ENCODE measurements at places on chromosomes 1 and 21. TPM values are rescaled to one million over a fixed set of nuclear protein-coding genes. Genes with fewer than 3 reads are reported as not detected.

Gene HUNK
- total RNA-seq, result 0.29 TPM

- no peak for DNase-seq
- H3K4me3 ChIP-seq, result no peak overlapping the region
- no peaks in the 10 kb centered on the region for H3K36me3 ChIP-seq
- no peaks in the 10 kb centered on the region for H3K4me1 ChIP-seq
Observed at GRCh38 chr21:37060296-37060695, 12.6 kb downstream of the PIGP start.

Gene CTPS1
- total RNA-seq, result 172 TPM

- peaks cover 15% of the 10 kb centered on the region for H3K4me1 ChIP-seq
- H3K27ac ChIP-seq, result no peak overlapping the region
- no peaks in the 10 kb centered on the region for H3K27me3 ChIP-seq
Observed at GRCh38 chr1:22110016-22110415, 32.9 kb downstream of the WNT4 start.

Gene TMEM125
- not detected for total RNA-seq

DNA sequence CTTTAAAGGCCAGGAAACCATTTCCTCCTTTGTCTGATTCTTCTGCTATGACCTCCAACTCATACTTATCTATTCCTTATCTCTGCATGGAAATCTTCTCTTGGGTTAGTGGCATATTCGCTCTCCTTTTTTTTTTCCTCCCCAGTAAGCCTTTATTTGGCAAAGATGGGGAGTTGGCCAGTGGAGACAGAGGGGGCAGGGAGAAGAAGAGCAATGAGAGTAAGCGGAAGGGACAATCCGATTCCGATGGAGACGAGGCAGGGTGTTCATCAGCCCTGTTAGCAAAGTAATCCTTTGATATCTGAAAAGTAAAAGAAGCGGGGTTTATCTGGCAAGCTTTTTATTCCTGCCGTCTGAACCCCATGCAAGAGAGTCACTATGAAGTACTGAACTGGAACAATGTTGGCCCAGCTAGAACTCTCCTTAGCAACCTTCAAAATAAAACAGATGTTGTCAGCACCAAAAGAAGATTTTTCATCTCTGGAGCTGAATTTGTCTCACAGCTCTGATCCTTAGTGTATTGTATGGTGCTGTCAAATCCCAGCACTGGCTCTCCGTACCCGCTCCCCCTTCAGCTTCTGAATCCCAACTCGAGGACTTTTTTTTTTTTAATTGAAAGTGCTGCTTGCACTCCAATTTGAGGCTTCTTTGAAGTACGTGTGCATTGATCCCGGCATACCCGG is 40.9 kb downstream of the PTGFRN start:
- no peaks in the 10 kb centered on the region for H3K27me3 ChIP-seq
- H3K27ac ChIP-seq, result no peak overlapping the region
- H3K36me3 ChIP-seq, result peaks cover 9% of the 10 kb centered on the region
- H3K4me1 ChIP-seq, result peaks cover 6% of the 10 kb centered on the region
- DNase-seq, result no peak

DNA sequence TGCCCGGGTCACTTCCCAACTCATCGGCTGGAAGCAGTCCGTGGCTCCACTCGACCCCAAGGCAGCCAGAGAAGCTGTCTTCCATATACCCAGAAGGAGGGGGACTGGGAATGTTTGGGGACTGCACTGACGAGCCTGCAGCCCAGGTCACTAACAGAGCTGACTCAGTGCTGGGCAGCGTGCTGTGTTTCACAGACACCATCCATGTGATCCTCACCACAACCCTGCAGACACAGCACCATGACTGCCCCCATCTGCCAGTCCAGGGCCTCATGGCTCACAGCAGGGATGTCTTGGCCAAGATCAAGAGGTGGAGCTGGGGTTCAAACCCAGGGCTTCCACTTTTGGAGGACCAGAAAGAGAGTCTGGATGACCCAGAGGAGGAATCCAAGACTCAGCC is 67.9 kb downstream of the KLHDC7A start:
- peaks cover 4% of the 10 kb centered on the region for H3K27me3 ChIP-seq
- DNase-seq, result no peak
- H3K36me3 ChIP-seq, result no peaks in the 10 kb centered on the region
- H3K27ac ChIP-seq, result no peak overlapping the region

Gene COL11A1
- not detected for total RNA-seq

Data from activated T-helper 1 cell treated with anti-CD3 and anti-CD28 coated beads, Interleukin-12 subunit alpha, Interleukin-12 subunit beta, Interleukin-2, Interleukin-4 antibody, amounts not matched to agents 30 ng/mL and 10 ng/mL and 1 ng/mL, durations not matched to agents 14 hours and 24 hours and 36 hours (primary cell).